B cell (primary cell): ENCODE measurements at places on chromosomes 5 and 9. TPM values are rescaled to one million over a fixed set of nuclear protein-coding genes. Genes with fewer than 3 reads are reported as not detected.
A peak's percentile ranks its signal among the peaks of the same experiment; 100 is the strongest.

- DNase-seq, result no peak
Measured at GRCh38 chr9:110802416-110803035, 133.9 kb downstream of the MUSK start.

DNA sequence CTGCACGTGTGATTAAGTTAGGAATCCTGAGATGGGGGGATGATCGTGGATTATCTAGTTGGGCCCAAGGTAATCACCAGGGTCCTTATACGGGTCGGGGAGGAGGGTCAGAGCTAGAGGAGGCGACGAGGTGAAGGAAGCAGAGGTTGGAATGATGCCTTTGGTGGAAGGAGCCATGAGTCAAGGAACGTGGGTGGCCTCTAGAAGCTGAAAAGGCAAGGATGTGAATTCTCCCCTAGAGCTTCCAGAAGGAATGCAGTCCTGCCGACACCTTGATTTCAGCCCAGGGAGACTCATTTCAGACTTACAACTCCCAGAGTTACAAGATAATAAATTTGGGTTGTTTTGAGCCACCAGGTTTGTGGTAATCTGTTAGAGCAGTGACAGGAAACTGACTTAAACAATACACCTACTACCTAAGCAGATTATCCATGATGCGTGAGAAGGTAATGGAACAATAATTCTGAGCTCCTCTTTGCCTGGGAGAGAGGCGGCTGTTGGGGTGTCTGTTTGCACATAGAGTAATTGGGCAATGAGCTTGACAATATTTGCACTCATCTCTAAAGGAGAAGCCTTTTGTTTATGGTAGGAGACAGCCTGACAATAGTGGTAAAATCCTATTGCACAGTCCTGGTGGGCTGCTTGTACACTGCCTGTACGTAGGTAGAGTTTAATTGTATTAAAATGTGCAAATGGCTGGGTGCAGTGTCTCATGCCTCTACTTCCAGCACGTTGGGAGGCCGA, 129.3 kb upstream of the IER5L start:
- DNase-seq, result no peak

- peak; percentile 5 for DNase-seq
Measured at GRCh38 chr9:16133556-16134227, 580.8 kb downstream of the CCDC171 start.

- DNase-seq, result no peak
Measured at GRCh38 chr5:118698774-118699173, 289.6 kb downstream of the DTWD2 start.

GRCh38 chr9:25519286-25519685, 159.0 kb downstream of the TUSC1 start:
- no peak for DNase-seq

DNA sequence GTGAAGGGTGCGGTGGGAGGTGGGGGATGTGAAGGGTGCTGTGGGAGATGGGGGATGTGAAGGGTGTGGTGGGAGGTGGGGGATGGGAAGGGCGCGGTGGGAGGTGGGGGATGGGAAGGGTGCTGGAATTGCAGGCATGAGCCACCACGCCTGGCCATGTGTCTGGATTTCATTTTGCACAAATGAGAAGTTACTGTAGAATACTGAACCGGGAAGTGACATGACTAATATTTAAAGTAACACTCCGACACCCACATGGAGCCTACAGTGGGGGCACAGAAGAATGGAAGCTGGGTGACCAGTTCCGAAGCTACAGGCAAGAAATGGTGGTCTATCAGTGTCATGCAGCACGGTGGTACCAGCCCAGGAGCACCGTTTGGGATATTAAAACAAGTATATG, 69.9 kb upstream of the SPTLC1 start:
- DNase-seq, result no peak

DNA sequence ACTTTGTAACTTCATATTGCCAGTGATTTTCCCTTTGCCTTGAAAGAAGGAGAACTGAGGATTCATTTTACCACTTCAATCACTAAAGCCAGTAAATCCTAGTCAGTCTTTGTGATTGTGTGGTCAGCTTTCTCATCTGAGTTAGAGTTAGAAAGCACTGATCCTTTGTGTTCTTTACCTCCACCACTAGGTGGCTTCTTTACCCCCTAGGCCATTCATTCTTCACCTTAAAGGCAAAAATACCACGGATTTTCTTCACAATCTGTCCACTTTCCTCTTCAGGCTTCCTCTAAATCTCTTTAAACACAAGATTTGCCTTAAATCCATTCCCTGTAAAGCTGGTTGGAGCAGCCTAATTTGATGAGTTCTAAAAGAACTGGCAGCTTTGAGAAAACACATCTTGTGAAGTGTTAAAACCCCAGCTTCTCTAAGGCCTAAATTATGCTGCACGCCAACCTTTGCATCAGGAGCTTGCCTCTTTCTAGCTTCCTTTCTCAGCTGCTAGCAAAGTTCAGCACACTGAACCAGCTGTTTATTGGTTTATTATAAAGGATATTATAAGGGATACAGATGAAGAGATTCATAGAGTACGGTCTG, 20.4 kb downstream of the BDP1 start:
- DNase-seq, result no peak

The GRXCR2 gene
- not detected in 2 replicates for total RNA-seq

DNA sequence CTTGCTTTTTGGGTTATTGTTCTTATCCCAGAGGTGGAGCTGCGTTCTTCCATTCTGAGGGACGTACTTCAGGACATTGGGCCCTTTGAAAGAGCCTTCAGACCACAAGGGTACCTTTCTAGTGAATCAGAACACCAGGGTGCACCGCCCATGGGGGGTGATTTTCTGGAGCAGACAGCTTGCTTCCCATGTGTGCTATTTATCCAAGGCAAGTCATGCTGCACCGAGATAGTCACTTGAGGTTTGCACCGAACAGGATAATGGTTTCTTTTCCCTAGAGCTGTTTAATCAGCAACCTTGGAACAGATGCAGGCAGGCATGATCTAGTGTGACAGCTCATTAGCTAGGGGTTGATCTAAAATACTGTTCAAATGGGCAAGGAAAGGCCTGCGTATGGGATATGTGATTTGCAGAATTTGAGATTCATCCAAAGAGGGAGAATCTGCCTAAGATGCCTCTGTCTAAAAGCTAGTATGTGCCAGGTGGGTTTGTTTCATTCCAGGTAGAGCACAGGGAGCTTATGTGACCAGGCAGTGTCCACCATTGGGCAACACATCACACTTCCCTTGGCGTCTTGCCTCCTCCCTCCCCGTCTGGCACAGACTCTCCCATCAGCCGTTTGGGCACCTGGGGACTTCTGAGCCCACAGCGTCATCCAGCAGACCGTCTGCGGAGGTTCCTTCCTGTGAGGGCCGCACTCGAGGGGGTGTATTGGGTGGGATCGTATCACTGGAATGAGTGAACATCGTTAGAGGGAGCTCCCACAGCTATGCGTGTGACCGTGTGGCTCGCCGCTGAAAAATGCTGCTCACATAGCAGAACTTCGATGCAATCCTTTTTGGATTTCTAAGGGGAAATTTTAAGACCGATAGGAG, 23.0 kb downstream of the ABL1 start:
- DNase-seq, result no peak

- DNase-seq, result no peak
Measured at GRCh38 chr9:127187231-127187956, 65.0 kb upstream of the ANGPTL2 start.

The GGTA1 gene
- not detected in 2 replicates for total RNA-seq

The WWC1 gene
- total RNA-seq, result 2.0 and 2.9 TPM in 2 replicates

DNA sequence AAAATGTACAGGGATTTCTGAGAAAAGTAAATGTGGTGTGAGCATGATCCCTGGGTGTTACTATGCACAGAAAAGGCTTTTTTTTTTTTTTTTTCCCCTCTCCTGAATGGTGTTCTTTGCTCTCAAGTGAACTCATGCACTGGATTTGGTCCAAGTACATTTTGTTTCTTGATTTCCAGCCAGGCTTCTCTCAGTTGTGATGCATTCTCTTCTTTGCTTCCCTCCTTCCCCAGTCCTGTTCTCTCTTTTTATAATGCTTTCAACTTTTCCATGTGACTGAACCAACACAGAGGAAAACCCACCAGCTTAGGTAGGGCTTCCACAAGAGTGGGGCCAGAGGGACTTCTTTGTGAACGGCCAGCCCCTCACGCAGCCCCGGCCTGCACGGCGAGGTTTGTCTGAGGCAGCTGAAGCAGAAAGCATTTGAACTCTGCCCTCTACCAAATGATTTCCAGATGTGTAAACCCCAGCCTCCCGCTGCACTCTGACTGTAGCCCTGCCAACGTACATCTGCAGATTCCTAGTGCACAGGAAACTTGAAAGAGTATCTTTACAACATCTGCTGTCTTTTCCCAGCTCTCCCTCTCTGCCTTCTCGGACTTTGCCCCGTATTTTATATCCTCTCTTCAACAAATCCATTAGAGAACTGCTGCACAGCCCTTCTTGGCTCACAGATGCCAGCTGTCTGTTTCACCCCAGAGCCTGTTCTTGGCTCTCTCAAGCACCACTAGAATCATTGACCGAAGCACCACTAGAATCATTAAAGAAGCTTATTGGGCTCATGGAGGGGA, 71.8 kb upstream of the CD180 start:
- no peak for DNase-seq

DNA sequence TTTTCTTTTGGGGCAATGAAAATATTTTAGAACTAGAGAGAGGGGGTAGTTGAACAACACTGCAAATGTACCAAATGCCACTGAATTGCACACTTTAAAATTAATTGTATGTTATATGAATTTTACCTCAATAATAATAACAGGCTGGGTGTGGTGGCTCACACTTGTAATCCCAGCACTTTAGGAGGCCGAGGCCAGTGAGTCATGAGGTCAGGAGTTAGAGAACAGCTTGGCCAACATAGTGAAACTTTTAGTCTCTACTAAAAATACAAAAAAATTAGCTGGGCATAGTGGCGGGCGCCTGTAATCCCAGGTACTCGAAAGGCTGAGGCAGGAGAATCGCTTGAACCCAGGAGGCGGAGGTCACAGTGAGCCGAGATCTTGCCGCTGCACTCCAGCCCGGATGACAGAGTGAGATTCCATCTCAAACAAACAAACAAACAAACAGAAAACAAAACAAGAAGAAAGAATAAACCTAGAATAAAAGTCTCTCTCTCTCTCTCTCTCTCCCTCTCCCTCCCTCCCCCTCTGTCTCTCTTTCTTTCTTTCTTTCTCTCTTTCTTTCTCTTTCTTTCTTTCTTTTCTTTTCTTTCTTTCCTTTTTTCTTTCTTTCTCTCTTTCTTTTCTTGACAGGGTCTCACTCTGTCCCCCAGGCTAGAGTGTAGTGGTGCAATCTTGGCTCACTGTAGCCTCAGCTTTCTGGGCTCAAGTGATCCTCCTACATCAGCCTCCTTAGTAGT, 91.1 kb downstream of the BASP1 start:
- no peak for DNase-seq

The OR13C8 gene
- total RNA-seq, result not detected in 2 replicates

- DNase-seq, result no peak
Measured at GRCh38 chr5:14526493-14526892, 55.1 kb upstream of the OTULINL start.

DNA sequence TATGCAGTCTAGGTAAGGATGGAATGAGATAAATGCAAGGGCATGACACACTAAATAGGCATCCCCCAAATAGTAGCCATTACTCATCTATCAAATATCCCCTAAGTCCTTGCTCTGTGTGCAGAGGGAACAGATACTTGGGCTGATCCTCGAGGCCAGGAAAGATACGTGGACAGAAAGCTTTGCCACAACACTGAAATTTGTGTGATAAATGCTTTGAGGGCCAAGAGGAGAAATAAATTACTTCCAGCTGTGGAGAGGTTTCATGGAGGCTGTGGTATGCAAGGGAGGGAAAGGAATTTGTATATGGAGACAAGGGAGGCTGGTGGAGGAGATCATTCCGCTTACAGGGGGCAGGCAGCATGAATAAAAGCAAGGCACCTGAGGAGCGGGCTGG, 18.5 kb downstream of the ATOX1 start:
- no peak for DNase-seq

GRCh38 chr5:113047234-113047633, 70.6 kb downstream of the DCP2 start:
- DNase-seq, result no peak

The FOXD4 gene
- 0.89 and 1.4 TPM in 2 replicates for total RNA-seq

DNA sequence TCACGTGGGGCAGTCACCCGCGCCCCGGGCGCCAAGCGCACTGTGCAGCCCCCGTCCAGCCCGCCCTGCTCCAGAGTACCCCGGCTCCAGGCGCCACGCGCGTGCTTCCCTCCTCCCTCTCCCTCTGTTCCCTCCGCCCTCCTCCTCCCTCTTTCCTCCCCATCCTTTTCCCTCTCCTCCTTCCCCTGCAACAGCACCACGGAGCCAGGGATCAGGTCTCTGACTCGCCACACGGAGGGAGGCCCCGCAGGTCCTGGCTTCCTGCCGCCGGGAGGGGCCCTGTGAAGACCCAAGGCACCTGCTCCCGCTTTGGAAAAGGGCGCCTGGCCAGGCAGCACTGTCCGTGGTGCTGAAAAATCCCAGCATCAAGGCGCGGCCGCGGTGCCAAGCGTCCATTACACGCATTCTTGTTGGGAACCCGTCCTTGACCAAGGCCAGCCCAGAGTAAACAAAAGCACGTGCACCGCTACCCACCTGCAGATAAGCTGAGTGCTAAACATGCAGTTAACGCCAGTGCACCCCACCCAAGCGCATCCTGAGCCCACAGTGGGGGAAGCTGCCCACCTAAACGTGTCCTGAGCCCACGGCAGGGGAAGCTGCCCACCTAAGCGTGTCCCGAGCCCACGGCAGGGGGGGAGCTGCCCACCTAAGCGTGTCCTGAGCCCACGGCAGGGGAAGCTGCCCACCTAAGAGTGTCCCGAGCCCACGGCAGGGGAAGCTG, 21.7 kb downstream of the SLC6A18 start:
- DNase-seq, result no peak

DNA sequence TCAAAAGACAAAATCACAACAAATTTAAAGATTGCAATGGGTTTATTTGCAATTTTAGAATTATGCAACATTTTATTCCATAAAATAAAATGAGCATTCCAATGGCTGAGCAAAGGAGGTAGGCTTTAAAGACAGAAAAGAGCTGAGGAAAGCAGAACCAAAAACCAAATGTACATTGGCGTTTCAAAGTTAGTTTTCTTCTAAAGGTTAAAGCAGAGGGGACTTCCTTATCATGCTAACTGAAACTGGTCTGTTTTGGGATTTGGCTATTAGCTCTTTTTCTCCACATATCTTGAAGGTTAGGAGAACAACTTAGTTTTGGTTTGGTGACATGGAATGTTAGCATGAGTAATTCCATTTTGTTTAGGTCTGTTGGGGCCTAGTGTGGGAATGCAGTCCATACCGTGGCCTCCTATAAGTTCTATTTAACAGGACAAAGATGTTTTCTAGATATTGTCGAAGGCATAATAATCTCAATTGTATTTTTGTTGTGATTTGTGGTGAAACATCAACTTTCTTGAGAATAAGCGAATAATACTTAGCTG, 20.3 kb downstream of the DCP2 start:
- no peak for DNase-seq

The NIPAL4 gene
- total RNA-seq, result 3.1 and 4.6 TPM in 2 replicates
